Peyer's patch (tissue), 4 donors: ENCODE measurements at places on chromosomes 4 and X.

GRCh38 chrX:100413229-100413628, 3.2 kb upstream of the PCDH19 start:
- no peak for DNase-seq

DNA sequence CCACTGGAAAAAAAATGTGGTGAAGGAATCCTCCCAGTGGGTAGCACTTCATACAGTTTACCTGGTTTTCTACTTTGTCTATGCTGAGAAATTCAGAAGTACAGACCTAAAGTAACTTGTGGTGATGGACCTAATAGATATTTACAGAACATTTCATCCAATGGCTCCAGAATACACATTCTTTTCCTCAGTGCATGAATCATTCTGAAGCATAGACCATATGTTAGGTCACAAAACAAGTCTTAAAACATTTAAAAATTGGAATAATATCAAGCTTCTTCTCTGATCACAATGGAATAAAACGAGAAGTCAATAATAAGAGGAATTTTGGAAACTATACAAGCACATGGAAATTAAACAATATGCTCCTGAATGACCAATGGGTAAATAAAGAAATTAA, 450.1 kb upstream of the INTU start:
- DNase-seq: no peak

DNA sequence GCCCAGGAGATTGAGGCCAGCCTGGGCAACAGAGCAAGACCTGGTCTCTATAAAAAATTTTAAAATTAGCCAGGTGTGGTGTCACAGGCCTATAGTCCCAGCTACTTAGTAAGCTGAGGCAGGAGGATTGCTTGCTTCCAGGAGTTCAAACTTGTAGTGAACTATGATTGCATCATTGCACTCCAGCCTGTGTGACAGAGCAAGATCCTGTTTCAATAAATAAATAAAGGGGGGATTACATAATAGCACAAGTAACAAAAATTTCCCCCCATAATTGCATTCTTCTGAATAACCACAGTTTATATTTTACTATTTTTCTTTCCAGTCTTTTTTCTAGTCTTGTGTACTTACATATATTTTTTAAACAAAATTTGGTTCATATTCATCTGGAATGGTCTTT, 135.6 kb downstream of the CHIC2 start:
- no peak for DNase-seq

DNA sequence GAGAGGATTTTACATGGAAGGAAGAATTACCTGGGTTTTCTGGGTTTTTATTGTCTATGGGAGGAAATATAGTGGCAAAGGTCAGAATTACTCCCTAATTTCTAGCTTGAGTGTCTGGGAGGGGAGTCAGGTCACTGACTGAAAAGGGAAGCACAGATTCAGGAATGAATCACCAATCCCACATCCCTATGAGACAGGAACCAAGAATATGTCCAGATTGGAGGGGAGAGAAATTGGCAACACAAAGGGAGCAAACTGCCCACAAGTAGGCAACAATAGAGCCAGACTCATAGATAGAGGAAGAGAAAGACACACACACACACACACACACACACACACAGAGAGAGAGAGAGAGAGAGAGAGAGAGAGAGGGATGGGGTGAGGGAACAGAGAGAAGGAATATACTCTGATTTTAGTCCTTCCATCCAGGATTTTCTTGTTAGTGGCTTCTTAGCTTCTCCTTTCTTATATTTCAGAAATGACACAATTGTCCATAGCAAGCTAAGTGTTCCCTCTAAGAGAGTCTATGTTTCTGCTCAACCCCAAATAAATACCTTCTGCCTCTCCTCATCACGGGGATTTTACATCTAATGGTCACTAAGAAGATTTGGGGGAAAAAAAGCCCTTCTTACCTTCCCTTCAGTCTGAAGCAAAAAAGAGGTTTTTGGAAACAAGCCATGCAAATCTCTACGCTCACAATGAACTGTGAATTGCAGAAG, 12.0 kb downstream of the P2RY10 start:
- DNase-seq: no peak

DNA sequence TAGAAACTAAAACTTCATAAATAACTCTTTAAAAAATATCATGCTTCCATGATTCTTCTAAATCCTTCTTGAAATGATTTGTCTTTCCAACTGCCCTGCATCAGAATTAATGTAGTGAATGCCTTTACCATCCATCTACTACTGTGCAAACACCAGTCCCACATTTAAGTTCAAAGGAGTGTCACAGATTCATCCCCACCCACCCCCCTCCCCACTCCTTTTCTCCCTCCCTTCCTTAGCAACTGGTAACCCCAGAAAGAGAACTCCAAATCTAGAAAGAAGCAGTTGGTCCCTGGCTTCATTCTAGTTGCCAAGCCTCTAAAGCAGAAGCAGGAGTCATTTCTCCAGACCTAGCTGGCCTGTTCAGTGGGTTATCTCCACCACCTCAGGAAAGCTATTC, at the start of gene PRR32:
PRR32 (plus strand) TSS at position 301 of the 400 bp plus-strand sequence. CDS start 115 bp downstream, outside the sequence.
- no peak for DNase-seq

DNA sequence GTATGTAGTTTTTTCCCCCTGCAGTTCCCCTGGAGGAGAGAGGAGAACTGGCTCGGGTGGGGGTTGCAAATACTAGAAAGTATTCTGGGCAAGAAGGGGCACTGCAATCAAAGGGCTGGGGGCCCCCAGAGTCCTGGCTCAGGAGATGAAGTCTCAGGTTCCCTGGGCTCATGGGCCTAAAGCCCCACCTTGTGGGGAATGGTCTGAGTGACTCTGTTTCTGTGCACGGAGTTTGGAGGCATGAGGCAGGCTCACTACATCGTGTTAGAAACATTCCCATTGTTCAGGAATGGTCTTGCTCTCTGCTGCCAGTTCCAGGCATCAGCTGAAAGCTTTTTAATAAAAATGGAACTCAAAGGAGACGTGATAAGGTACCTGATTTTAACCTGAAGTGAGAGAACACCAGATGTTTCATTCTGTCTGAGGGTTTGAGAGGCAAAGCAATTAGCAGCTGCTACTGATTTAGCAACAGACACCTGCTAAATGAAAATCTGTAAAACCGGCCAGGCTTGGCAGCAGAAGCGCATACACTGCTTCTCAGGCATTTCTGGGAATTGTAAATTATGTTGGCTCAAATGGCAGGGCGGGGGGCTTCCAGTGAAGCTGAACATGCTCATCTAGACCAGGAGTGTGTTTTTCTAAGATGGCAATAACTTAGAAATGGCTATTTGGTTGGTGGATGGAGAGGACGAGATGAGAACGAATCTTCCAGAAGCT, 122.7 kb downstream of the TMEM164 start:
- no peak for DNase-seq

- DNase-seq: no peak
These were observed 604.6 kb downstream of the PCDH7 start for GRCh38 chr4:31324814-31325213.

DNA sequence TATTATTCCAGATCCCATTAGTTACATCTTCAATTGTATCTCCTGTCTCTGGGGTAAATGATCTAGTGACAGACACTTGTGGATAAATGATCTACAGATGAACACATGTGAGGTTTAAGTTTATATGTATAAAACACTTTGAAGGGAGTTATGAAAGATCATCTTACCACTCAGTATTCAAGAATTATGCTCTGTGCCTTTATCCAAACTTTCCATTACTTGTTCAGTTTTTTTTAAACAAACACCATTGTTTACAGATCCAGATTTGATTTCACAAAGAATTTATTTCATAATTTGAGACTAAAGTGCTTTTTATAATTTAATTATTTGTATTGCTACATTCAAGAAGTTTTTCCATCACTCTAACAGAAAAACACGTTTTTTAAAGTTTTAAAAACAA, 142.5 kb downstream of the HHIP start:
- no peak for DNase-seq

DNA sequence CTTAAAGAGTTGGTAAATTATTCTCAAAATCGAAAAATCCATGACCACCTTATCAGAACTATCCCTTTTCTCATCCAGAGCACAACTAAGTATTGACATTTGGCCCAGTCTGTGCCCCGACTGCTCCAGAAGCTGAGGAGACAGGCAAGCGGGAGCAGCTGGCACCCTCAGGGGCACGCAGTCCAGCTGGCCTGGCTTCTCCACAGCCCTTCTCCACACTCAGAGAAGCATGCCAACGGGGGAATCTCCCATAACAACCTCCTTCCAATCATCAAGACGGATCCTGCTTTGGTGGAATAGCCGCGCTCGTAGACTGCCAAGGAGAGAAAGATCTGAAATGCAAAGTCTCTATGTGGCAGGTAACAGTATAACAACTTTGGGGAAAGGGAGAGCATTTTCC, 85.4 kb downstream of the AFAP1 start:
- no peak for DNase-seq

- no peak for DNase-seq
These were observed 14.7 kb upstream of the CBR4 start for GRCh38 chr4:169024762-169025161.

- DNase-seq: no peak
These were observed at the start of gene KLHL5 for GRCh38 chr4:39062094-39062769. TSS of gene KLHL5 (plus strand) at chr4:39062232. CDS start at chr4:39062653, 421 bp downstream.

- DNase-seq: no peak
These were observed 2065.8 kb downstream of the ARAP2 start for GRCh38 chr4:34178476-34178875.

DNA sequence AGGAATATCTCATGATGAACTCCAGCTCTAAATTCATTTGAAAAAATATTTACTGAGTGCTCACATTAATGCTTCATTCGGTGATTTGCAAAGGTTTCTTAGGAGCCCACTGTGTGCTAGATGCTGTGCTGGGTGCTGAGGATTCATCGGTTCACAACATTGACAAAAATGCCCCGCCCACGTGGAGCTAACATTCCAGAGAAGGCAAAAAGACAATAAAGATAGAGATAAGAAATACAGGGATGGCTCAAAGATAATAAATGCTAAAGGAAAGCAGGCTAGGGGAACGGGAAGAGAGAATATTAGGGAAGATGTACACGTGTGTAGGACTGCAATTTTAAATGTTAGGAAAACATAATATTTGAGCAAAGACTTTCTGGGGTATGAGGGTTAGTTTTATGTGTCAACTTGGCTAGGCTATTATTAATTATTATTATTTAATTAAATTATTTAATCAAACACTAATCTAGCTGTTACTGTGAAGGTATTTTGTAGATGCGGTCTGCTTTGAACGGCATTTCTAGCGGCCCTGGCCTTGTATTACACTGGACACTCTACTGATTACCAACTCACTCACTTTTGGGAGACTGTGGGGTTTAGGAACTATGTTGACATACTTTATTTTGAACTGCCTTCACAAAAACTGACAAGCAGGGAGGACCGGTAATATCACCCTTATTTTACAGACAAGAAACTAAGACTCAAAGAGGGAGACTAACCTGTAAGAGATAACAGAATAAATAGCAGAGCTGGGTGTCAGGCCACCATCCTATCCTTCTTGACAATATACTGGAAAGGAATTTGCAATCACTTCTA, 61.9 kb upstream of the IRF2 start:
- DNase-seq: no peak

DNA sequence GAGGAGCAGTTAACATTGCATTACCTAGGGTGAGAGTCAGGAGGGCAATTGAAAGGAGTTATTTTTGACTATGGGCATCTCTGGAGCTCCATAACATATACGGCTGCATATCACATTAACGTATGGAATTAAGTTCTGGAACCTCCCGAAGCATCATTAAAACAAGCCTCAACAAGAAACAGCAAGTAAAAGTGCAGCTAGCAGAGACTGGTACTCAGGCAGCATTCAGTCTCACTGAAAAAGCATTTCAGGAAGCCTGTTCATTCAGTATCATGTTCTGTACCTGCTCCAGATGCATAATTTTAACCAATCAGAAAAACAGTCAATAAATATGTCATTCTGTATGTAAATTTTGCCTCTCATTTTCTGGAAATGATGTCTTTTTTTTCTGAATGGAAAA, 299.6 kb downstream of the EPHA5 start:
- DNase-seq: no peak

- DNase-seq: no peak
These were observed 42.2 kb upstream of the EPGN start for GRCh38 chr4:74266081-74266480.

- no peak for DNase-seq
These were observed 98.6 kb downstream of the AASDH start for GRCh38 chr4:56288663-56289062.

DNA sequence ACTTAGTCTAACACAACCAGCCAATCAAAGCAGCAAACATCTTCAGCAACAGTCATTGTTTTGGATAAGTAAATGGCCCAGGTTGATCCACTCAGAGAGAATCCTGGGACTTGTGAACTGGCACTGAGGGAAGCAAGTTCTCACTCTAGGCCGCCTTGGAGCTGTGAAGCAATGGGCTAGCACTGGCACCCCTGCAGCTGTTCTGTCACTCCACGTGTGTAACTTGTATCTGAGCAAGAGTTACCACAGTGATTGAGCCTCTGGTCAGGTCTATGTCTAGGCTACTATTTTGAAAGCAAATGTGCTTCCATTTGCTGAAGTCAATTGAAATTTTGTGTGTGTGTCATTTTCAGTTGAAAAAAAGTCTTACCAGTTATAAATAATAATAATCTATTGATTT, 57.2 kb upstream of the HS3ST1 start:
- no peak for DNase-seq

DNA sequence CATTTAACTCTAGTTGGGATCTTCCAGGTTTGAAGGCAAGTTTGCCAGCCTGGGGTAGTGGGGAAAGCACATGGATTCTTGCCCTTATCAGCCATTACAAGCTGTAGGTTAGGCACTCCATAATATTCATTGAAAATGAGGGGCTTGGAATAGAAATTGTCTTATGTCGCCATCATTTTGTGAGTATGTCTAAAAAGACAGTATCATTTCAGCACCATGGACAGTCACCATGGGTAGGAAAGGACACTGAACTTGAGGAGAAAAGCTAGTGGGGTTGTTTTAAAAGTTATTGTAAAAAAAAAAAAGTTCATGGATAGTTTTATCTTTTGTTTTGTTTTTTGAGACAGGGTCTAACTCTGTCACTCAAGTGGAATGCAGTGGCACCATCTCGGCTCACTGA, 356.1 kb downstream of the HNRNPD start:
- no peak for DNase-seq

DNA sequence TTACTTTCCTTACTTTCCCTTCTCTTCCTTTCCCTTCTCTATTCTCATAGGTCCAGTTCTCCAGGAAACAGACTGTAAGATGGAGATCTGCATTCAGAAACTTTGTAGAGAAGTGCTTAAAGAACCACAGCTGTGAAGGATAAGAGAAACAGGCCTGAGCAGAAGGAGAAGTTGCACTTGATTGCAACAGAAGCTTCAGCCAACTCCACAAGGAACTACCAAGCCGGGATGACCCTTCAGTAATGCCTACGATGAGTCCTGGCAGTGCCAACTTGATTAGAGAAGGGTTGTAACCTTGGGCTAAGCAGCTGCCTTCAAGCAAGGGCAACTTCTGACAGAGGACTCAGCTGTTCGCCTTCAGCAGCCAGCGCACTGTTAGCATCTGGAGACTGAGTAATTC, 413.3 kb upstream of the RASGEF1B start:
- DNase-seq: no peak

DNA sequence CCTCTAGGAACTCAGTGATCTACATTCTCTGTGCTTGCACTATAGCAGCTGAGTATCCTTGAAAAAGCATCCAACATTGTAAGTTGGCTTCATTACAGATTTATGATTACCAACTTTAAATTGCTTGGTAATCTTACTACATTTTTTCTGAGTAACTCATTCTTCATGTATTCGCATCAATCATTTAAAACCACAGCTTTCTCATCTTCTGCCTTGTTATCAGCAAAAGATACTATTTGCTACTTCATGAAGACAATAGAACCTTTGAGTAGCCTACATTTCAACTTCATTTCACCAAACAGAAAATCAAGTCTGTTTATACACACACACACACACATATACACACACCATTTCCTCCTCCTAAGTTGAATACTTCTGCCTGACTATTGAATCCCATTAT, 6.2 kb upstream of the DCAF8L2 start:
- DNase-seq: no peak
